Activated CD8-positive, alpha-beta memory T cell treated with anti-CD3 and anti-CD28 coated beads for 4 hours (primary cell): ENCODE measurements at places on chromosomes 1 and 21.

GRCh38 chr1:173798078-173798477 is 26.4 kb upstream of the DARS2 start:
- DNase-seq, result no peak

GRCh38 chr1:207925210-207925609 is 14.3 kb upstream of the CD34 start:
- no peak for DNase-seq

DNA sequence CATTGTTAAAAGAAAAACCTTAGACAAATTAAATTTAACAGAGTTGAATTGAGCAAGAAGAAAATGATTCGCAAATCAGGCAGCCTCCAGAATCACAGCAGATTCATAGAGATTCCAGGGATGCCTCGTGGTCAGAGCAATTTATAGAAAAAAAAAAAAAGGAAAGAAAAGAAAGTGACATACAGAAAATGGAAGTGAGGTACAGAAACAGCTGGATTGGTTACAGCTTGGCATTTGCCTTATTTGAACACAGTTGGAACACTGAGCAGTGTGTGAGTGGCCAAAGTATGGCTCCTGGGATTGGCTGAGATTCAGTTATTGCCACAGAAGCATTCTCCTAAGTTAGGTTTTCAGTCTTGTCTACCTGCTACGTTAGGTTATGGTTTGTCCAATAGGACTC is 9.1 kb upstream of the C21orf91 start:
- DNase-seq, result no peak

GRCh38 chr21:39196838-39197237 is 13.6 kb upstream of the PSMG1 start:
- no peak for DNase-seq

DNA sequence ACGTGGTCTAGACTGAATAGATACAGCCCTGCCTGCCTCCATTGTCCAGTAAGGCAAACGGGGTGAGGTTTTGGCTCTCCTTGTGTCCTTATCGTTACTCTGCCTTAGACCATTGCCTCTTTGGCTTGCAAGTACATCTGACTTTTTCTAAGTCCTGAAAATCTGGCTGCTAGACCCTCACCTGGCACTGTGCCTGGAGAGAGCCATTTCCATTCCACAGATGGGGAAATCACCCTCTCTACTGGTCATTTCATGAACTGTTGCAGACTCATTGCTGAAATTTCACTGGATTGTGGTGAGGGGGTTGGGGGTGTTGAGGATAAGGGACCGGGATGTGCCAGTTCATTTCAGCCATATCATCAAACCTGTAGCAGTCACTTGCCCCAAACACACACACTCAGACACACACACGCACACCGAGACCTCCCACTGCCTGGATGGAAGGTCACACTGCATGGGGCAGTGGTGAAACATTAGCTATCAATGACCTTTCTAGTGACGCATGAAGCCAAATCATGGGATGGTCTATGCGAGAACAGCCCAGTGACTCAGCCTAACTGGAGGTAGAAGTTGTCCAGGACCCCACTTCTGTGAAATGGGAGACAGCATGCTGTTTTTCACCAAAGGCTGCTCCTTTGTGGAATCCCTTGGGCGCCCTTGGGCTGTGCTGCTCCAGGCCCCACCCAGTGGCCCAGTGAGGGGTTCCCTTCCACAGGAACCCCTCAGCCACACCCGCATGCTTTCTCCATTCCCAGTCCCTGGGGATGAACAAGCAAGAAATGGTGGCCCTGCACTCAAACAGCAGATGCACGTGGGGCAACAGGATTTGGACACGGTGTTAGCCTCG is 34.9 kb upstream of the VASH2 start:
- DNase-seq, result no peak

- DNase-seq, result no peak
These were observed 93.9 kb downstream of the TBX19 start for GRCh38 chr1:168374566-168374965.

DNA sequence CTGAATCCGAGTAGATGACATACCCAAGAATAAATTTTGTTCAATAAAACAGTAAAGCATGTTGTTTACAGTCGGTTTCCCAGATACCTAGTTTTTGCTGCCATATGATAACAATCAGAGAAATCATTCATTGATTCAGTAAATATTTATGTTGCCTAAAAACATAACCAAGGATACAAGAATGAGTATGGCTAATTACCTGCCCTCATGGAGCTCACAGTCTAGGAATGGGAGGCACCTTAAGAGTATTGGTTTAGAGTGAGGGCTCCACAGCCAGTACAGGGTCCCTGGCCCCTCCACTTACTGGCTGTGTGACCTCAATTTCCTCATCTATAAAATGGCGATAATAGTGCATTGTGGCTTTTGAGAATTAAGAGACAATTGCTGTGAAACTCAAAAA is 921 bp downstream of the ATP5PB start:
- DNase-seq, result no peak

DNA sequence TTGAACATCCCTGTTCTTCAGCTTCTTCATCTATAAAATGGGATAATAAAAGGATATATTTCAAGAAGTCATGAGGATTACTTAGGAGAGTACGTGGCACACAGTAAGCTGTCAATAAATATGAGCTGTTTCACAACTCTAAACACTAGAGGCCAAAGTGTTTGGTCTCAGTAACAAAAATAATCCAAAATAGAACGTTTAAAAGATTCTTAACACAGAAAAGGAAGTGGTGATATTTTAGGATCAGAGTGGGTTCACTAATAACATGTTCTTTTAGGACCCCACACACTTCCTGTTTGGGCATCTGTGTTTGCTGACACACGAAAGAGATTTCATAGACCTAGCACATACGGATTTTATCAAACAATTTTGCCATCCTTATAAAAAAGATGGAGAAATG is 32.9 kb downstream of the TNFSF18 start:
- no peak for DNase-seq

- DNase-seq, result no peak
These were observed 44.6 kb downstream of the ZSCAN20 start for GRCh38 chr1:33516891-33517567.

GRCh38 chr1:34800214-34800613 is 7.4 kb downstream of the GJA4 start:
- no peak for DNase-seq

GRCh38 chr1:183778045-183778444 is 26.9 kb upstream of the RGL1 start:
- no peak for DNase-seq

DNA sequence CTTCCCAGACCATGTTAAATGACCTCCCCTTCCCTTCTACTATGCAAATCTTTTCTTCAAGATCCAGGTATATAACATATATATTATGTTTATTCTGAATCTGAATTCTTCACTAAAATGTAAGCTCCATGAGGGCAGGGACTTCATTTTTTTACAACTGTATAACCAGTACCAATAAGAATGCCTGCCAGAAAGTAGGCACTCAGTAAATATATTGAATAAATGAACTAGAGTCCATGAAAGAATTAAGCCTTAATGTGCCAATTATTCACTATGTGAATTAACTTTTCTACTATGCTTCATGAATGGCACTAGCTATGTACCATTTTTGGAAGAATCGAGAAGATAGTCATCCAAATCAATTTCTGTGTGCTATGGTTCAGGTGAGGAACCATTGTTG is 60.1 kb downstream of the SH3GLB1 start:
- DNase-seq, result no peak

GRCh38 chr1:24769656-24770651 is 24.7 kb downstream of the CLIC4 start:
- no peak for DNase-seq

DNA sequence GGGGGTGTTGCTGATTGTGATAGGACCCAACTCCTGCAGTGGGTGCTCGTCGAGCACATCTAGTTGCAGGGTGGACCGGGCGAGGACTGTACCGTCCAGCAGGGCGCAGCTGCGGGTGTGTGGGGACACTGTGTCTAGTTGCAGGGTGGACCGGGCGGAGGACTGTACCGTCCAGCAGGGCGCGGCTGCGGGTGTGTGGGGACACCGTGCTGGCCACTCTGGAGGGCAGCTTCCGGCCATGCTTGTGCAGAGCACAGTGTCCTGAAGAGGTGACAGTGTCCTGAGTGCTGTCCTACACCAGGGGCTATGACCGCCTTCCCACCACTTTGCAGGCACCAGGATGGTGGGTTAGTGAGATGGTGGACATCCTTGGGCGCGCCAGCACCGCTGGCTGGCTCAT is 4.6 kb upstream of the TRPM2 start:
- no peak for DNase-seq

DNA sequence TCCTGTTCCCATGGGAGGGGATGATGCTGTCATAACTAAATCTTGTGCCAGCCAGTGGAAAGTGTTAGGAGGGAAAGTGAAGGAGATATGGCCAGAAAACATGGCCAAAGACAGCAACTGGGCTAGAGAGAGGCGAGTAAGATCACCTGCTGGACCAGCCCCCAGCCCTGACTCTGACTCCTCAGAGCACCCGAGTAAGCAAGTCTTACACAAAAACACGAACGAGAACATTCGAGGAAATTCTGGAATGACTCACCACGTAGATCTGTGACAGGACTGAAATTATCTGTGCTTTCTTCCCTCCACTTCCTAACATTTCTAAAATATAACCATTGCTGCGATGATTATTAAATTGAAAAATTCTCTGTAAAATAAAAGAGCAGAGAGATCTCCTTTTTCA is 9.2 kb downstream of the ZNF496 start:
- DNase-seq, result no peak

DNA sequence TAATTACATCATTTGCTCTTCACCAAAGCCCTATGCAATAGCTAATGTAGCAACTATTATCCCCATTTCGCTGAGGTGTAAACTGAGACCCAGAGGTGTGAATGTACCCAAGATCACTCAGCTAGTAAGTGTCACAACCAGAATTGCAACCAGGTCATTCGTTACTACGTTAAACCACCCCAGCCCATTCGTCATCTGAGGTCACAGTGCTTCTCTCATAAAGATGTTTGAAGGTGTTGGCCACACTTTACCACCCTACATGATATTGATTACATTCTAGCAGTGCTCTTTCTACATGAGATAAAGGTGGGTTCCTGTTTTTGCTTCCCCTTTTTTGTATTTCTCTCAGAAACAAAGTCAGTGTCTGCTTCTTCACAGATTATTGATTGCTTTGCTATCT is 195.3 kb downstream of the ZBTB18 start:
- DNase-seq, result no peak

- no peak for DNase-seq
These were observed 30.1 kb downstream of the PDE9A start for GRCh38 chr21:42683371-42684108.

- DNase-seq, result no peak
These were observed 66.6 kb downstream of the BCAR3 start for GRCh38 chr1:93614986-93615581.

- DNase-seq, result no peak
These were observed 12.3 kb upstream of the CTNNBIP1 start for GRCh38 chr1:9922342-9922741.

DNA sequence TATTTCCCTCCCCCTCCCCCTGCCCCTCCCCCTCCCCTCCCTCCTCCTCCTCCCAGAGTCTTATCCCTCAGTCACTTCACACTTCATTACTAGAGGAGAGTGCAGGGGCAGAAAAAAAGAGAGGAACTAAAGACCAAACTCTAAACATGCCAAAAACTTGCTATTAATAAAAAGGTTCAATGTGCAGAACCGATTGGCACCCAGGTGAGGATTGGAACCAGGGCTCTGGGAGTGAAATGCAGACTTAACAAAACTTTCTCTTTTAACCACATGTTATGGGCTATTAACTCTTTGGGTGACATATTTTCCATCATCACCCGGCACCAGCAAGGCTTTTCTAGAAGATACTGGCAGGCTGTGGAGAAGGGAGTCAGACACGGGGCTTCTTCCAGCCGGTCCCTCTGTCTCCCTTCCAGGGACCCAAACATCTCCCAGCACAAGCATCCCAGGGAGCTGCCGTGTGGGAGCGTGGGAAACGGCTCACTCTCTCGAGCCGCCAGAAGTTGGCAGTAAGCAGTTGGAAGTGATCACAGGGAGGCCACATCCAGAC is 13.6 kb downstream of the NID1 start:
- no peak for DNase-seq

DNA sequence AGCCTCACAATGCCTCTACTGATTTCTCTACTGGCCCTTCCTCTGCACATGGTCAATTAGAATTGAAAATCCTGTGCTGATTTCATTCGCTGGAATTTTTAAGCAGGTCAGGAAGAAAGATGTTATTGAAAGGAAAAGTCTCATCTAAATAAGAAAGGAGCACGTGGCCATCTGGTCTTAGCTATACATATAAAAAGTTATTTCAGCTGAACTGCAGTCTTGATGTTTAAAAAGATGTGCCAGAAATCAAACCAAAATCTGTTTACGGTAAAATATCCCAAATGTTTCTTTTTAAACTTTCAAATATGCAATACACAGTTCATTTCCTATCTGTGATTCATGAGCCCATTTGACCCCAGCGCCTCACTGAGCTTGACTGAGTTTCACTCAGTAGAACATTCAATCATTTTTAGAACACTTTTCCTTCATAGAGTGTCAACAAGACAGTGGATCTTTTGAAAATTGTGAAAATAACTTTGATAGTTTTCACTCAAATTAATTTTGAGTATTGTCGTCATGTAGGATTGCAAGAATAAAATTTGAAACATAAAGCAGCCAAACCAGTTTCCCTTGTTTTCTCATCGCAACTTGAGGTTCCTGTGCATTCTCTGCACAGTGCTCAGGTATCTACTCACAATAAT is 293.6 kb downstream of the PTPRC start:
- DNase-seq, result no peak

DNA sequence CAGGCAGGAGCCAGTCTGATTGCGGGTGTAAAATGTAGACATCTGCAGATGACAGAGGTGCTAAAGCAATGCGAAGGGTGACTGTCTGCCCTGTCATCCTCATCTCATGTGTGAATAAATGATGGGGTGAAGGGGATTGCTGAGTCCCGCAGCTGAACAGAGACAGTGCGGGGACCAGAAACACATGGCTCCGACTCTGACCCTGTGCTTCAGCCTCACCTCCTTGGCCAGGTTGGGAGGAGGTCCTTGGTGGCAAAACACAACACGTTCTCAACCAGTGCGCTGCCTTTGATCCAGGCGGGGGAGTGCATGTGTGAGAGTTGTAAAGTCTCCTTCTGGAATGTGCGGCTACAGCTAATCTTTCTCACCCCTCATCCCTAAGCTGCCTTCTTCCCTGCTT is 32.0 kb upstream of the TTC22 start:
- no peak for DNase-seq

DNA sequence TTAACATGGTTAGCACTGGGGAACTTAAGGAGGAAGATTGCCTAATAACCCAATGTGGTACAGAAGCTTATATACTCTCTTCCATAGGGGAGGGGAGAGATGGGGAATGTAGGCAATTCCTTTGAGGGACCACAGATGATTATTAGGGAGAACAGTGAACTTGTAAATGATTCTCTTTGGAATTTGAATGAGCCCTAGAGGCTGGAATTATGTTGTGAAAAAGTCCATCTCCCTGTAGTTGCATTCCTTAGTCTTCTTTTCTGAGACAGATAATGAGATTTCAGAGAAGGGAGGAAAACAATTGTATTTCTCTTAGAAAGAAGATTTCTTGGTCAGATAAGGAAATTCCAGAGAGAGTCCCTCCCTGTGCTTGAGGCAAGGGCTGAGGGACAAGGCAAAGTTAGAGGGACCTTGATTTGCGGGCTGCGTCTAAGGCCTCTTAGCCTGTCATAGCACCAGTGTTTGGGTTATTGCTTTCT is 89.0 kb upstream of the HMCN1 start:
- no peak for DNase-seq

- DNase-seq, result no peak
These were observed 85.2 kb upstream of the ABCD3 start for GRCh38 chr1:94332952-94333351.
